Suppressor macrophage treated with lipopolysaccharide for 1 hour (primary cell): ENCODE measurements at places on chromosomes 11 and 22.

GRCh38 chr22:35995772-35996171 lies 32.9 kb downstream of the RBFOX2 start:
- no peak for DNase-seq

GRCh38 chr11:33775832-33776470 lies 1.6 kb upstream of the FBXO3 start:
- no peak for DNase-seq

- DNase-seq: no peak
Observed at GRCh38 chr11:82043316-82043715, 690.3 kb downstream of the FAM181B start.

GRCh38 chr22:22813126-22814075 lies 74.2 kb upstream of the IGLL5 start:
- no peak for DNase-seq

DNA sequence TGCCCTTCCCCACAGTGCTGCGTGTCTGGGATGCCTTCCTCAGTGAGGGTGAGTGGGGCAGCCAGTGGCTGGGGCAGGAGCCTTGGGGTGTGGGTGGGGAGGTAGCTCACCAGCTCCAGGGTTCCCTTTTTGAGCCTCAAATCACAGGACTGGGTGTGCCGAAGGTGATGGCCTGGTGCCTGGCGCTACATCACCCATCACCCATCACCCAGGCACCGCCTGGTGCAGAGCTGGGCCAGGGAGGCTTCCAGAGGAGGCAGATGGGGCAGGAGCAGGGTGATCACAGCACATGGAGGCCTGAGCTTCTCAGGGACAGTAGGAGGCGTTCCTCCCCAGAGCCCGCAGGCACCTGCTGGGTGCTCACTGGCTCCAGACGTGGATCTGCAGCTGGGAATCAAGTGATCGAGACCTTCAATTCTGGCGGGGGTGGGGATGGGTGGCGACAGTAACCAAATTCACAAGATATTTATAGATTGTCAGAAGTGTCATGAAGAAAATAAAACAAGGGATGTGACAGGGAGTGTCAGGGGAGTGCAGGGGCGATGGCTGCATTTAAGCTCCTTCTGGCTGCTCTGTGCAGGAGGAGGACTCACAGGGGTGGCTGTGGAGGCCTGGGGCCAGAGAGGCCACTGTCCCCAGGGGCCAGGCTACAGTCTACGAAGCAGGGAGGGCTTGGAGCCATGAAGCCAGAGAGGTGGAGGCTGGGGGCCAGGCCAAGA lies 3.2 kb downstream of the TBC1D10C start:
- no peak for DNase-seq

DNA sequence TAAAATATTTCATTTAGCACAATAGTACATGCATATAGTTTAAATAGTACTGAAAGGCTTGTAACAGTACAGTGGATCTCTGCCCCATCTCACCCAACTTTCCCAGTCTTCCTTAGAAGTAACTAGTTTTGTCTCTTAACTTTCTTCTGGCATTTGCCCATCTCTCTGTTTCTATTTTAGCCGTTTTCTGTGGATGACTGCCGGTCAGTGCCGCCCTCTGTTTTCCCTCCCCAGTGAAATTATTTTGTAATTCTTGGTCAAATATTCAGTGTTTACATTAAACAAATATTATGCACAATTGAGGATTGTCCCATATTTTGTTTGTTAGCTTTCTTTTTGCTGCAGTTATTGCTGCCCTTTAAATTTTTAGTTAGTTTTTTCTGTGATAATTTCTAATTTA lies 8.3 kb downstream of the PDHX start:
- DNase-seq: no peak

- peak; percentile 75 for DNase-seq
Observed at GRCh38 chr11:78828676-78829075, 254.0 kb upstream of the NARS2 start.

DNA sequence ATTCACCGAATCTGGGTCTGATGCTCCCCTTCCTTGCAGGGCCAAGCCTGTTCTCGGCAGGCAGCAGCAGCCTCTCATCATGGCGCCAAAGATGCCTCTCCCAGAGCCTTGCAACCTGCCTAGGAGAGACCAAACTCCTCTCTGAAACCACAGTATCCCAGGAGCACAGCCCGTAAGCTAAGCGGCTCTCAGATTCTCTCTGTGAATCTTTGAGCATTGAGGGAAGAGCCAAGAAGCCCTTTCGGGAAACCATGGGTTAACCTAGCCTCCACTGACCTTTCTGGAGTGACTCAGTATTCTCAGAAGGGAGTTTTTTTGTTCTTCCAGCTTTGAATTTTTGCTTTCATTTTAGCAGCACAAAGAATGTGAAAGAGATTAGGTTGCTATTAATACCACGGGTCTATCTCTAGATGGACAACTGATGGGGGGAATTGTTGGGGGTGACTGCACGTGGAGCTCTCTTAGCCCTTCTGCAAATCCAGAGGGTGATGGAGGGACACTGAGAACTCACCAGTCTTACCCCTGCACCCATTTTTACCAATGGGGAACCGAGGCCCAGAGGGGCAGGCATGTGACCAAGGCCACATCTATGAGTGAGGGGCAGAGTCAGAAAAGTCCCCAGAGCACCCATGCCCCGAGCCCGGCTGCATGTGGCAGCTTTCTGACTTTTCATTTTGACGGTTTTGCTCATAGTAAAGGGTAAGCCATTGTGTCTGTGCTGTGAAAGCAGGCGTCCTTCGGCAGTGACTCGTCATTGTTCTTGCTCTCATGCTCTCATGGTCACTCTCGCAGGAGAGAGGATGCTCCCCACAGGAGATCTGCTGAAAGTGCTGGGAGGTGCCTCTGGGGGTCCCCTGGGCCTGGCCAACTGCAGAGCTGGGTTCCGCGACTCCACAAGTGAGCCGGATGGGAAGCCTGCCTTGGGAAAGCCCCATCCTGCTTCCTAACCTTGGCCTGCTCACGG lies 36.0 kb downstream of the IRAG1 start:
- peak; percentile 86 for DNase-seq

DNA sequence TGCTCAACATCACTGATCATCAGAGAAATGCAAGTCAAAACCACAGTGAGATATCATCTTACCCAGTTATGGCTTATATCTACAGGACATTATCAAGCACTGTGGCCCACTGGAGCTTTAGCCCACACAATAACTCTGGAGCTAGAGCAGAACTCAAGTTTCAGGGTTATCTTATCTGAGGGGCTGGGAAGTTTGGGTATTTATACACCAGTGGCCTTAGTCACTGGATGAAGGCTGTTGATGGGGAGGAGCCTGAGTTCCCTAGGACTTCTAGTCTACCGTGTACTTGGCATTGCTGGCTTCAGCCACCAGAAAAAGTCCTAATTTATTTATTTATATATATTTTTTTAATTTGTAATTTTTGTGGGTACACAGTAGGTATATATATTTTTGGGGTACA lies 19.3 kb downstream of the HSD17B12 start:
- no peak for DNase-seq

GRCh38 chr22:45997077-45997776 lies 20.3 kb upstream of the WNT7B start:
- DNase-seq: peak; percentile 85

DNA sequence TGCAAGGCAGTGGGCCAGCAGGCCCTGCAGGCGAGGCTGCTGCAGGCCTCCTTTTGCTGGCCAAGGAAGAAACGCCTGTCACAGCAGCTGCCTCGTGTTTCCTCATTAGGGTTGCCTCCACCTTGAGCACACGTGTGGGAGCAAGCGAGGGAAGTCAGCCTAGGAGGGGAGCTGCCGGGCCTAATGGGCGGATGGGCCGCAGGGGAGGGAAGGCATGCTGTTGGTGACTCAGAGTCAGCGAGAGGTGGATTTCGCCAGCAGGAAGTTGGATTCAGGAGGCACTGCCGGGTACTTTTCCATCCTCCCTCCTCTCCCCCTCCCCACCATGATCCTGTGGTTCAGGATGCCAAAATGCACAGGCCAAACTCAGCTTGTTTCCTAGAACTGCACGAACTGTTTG lies 498.7 kb downstream of the METTL15 start:
- no peak for DNase-seq

GRCh38 chr11:71251151-71251721 lies 1.1 kb downstream of the SHANK2 start:
- DNase-seq: no peak

DNA sequence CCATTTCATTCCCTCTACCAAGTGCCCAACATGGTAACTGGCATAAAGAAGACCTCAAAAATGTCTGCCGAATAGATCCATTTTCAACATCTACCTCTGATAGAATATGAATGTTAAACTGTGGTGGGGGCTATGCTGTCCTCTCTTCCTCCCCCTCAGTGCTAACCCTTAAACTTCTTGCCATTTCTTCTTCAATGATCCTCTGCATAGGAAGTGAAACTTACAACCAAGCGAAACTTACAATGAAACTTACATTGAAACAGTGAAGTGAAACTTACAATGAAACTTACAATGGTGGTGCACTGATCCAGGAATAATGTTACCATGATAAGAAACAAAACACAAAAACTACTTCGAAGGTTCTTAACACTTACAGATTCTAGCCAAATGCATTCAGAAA lies 4.7 kb downstream of the RTCB start:
- DNase-seq: peak; percentile 60

DNA sequence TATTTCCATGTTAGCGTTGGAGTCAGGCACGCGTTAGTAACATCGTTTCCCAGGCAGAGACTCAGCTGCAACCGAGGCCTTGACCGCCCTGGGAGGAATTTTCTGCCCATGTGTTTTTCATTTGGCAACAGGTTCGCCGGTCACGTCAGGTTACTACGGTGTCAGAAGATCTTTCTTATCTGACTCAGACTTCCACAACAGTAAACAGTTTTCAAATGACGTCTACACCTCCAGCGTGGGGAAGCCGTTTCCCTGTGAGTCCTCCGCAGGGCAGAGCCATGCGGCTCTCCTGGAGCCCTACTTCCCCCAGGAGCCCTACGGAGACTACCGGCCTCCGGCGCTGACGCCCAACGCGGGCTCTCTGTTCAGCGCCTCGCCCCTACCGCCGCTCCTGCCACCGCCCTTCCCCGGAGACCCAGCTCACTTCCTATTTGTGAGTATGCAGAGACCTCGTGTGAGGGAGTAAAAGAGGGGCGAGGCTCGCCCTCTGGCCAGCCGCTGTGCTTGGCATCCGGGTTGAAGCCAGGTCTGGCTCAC lies 14.3 kb upstream of the POU2AF3 start:
- no peak for DNase-seq

GRCh38 chr11:114929351-114930000 lies 251.1 kb downstream of the NXPE2 start:
- DNase-seq: no peak

DNA sequence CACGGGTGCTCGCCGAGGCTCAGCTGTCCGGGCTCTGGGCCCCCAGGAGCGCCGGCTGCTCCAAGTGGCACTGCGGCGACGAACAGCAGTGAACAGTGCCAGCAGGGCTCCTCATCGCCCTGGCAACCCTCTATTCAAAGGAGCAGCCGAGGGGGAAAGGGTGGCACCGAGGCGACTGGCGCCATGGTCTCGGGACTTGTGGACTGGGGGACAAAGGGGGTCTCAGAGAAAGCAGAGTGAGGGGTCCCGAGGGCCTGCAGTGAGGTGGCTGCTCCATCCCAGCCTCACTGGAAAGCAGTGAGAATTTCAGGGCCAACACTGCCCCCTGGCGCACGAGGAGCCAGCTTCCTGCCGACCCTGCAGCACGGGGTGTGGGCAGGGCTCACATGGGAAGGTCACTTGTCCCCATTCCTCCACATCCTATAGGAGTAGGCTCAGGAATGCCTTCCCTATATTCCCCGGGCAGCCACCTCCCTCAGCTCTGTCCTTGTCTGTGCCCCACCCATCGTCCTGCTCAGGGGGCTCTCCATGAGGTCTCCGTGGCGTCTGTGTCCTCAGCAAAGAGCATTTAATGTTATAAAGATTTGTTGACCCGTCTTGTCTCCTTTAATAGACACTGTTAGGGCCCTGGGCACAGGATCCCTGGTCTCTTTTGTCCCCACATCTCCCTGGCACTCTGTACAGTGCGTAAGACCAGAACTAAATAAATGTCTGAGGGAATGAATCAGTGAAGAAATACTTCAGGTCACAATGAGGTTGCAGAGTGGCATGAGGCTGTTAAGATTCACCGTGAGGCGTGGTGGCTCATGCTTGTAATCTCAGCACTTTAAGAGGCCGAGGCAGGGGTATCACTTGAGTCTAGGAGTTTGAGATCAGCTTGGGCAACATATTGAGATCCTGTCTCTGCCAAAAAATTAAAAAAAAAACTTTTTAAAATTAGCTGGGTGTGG lies 26.4 kb downstream of the LRFN4 start:
- DNase-seq: peak; percentile 69

- no peak for DNase-seq
Observed at GRCh38 chr22:49676783-49677494, 150.7 kb downstream of the BRD1 start.

DNA sequence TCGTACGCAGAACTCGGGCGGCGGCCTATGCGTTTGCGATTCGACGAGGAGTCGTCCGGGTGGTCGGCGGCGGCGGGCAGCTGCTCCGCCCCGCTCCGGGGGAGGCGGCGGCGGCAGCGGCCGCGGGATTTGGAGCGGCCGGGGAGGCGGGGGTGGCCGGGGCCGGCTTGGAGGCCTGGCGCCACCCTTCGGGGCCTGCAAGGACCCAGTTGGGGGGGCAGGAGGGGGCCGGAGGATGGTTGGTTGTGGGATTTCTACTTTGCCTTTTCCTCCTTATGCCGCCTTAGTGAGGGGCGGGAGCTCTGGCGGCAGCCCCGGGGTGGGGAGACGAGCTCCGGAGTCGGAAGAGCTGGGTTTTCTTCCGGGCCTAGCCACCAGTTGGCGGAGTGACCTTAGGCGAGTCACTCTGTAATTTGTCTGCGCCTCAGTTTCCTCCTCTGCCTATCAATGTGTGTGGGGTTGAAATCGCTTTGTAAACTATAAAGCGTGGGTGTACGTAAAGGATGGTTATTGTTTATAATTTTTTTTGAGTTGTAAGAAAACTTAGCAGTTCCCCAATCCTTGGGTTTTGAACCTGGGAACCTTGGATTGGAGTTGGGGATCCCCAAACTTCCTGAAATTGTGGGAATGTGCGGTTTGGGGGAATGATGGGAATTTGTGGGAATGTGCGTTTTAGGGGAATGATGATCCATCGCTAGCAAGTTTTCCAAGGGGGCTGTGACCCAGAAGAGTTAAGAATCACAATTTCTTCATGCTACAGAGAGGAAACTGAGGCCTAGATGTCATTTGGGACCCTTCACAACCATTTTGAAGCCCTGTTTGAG lies 679 bp downstream of the TUG1 start:
- DNase-seq: peak; percentile 19

- DNase-seq: no peak
Observed at GRCh38 chr22:46036558-46037408, 59.8 kb upstream of the WNT7B start.

DNA sequence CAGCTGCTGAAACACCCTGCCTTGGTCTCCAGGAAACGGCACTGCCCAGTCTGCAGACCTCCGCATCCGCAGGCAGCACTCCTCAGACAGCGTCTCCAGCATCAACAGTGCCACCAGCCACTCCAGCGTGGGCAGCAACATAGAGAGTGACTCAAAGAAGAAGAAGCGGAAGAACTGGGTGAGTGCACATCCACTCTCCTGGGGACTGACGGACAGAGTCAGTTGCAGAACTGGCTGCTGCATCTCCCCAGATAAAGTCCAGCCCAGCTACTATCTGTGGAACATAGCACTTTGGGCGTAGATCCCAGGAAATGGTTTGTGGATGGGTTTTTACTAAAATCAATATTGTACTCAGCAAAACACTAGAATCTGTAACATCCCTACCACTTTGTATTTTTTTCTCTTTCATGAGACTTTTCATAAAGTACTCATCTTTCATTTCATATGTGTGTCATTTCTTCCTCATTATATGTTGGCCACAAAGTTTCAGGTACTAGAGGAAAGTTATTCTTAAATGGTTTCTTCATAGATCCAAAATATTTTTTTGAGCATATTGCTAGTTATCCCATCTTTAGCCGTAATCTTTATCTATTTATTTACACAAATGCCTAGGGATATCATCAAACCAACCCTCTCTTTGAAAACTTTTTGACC lies 80.1 kb downstream of the DBX1 start:
- no peak for DNase-seq
